D721Med (cell line): ENCODE measurements at places on chromosomes 4 and X.

- DNase-seq, result no peak
Observed at GRCh38 chr4:2482693-2483092, 13.8 kb downstream of the RNF4 start.

DNA sequence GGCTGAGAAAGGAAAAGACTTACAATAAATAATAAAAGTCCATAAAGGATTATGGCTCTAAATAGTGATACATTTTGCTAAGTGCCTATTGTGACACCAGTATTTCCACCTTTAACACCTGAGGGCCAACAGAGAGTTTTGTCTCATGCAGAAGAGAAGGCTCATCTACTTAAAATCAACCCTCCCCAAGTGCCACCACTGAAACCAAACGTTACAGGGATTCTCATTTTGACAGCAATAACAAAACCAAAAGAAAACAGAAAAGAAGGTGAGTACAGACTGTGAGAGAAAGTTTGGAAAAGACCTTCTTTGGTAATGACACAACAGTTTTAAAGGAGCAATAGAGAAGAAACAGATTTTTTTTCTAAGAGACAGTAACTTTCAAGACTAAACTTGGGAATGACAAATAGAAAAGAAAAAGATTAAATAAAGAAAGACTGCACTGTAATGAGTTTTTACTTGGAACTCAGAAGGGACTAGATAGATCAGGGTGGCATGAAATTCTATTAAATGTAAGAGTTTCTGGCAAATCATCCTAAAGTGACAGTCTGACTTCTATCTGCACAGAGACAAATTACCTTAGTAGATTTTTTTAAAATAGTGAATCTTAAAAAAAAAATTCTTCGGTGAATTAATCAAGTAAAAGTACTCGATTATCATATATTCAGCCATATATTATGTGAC is 109.7 kb downstream of the ZNF827 start:
- no peak for DNase-seq

- DNase-seq, result no peak
Observed at GRCh38 chrX:19563327-19563726, 48.0 kb upstream of the MAP3K15 start.

DNA sequence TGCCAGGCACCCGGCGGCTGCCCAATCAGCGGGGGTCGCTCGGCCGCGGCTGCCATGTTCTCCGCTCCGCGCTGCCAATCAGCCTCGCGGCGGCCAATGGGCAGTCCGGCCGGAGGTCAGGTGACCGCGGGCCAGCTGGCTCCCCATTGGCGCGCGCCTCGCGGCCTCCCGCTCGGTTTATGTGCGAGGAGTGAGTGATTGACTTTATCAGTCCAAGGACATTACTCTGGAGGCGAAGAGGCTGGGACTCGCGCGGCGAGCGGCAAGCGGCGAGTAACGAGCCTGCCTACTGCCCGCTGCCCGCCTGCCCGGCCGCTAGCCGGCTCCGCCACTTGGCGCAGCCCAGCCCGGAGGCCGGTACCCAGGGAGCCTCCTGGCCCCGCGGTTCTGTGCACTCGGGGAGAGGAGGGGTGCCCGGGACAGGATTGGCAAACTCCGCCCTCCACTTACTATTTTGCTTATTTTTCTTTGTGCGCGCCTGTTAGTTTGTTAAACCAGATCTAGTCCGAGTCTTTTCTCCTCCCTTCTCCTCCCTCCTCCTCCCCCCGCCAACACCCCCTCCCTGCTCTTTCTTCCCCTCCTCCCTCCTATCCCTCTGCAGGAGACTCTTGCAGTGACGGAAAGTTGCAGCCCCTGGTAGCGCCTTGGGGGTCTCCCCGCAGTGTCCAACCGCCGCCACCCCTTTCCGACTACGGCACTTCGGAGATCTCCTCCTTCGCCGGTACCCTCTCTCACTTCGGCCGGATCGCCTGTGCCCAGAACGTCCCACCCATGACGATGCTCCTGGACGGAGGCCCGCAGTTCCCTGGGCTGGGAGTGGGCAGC is at the start of gene ZIC3:
Gene ZIC3, plus strand, starts transcription at position 207 of the 825 bp plus-strand sequence. Its CDS starts 565 bp downstream, at position 772.
- DNase-seq, result no peak

DNA sequence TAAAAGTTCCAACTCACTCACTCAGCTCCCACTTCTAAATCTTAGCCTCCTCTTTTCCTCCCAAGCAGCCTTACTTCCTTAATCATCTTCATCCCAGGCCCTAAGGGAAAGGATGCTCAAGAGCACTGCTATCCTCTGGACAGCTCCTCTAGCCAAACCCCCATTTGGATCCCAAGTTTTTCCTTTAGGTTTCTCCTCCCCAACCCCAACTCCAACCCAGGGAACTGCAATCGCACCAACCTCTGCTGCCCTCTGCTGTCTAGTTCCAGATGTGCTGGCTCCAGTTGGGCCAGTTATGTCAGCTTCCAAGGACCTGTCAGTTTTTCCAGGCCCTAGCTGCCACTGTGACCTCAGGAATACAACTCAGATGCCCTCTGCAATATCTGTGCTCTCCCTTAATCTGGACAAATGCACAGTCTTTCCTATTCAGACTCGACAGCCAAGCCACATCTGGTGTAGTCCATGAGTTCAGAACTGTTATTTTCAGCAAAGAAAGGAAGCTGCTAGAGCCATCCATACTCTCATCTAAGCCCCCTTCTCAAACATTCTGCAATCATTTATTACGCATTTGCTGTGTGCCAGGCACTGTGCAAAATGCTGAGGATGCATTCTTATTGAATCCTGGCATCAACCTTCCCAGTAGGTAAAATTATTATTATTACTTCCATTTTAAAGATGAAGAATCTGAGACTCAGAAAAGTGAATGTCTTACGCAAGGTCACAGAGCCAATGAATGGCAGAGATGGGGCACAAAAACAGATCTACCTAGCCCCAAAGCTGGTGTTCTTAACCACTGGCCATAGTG is 12.3 kb upstream of the XPNPEP2 start:
- no peak for DNase-seq

- DNase-seq, result no peak
Observed at GRCh38 chr4:148077581-148077980, 345.7 kb downstream of the ARHGAP10 start.

DNA sequence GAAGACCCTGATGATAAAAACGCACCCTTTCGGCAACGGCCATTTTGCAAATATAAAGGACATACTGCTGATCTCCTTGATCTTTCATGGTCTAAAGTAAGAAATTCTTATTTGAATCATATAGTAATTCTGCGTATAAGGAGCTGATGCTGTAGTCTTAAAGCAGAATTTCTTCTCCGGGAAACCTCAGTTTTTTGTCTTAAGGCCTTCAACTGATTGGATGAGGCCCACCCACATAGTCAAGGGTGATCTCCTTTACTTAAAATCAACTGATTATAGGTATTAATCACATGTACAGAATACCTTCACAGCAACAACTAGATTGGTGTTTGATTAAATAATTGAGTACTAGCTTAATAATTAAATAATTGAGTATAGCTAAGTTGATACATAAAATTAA is 62.8 kb upstream of the DOCK11 start:
- no peak for DNase-seq

- no peak for DNase-seq
Observed at GRCh38 chr4:123851521-123851920, 454.9 kb downstream of the SPRY1 start.

DNA sequence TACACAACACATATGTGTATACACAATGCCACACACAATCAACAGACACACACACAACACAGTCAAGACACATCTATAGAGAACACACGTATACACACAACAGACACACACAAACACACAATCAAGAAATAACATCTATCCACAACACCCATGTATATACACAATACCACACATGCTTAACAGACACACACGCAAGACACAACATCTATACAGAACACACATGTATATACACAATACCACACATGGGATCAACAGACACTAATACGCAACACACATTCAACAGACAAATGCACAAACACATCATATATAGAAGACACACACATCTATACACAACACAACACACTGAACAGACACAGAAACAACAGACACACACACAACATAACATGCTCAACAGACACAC is 234.8 kb downstream of the SHOX start:
- DNase-seq, result no peak

- no peak for DNase-seq
Observed at GRCh38 chrX:131792356-131792749, 230.7 kb upstream of the STK26 start.
